ENCODE measurements at places on chromosomes 7 and 10. TPM values are rescaled to one million over a fixed set of nuclear protein-coding genes. Genes with fewer than 3 reads are reported as not detected.

Gene CDHR3
- 5.7 TPM for total RNA-seq

- no peaks in the 10 kb centered on the region for H3K27me3 ChIP-seq
- peaks cover 22% of the 10 kb centered on the region for H3K36me3 ChIP-seq
- DNase-seq = no peak
Measured at GRCh38 chr10:299969-300368, 164.7 kb downstream of the ZMYND11 start.

Gene GPER1
- total RNA-seq = 11.3 TPM

DNA sequence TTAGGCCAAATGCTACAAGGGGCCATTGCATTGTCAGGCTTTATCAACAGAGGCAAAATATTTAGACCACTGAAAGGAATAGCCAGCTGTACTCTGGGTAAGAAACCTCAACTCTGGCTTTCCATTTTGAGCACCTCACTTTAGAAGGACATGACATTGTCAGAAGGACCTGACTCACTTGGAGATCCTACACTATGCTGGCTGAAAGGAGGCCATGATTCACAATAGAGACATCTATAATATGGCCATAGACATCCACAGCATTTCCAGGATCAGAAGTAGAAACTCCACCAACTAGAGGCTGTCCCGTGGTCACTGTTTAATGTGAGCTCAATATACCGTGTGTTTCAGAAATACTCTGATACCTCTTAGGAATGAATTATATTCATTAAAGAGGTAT, 140.9 kb downstream of the BTAF1 start:
- H3K4me1 ChIP-seq = no peaks in the 10 kb centered on the region
- no peaks in the 10 kb centered on the region for H3K27me3 ChIP-seq
- DNase-seq = no peak
- no peak overlapping the region for H3K27ac ChIP-seq
- H3K36me3 ChIP-seq = no peaks in the 10 kb centered on the region

Gene DNAJC12
- 3.2 TPM for total RNA-seq

DNA sequence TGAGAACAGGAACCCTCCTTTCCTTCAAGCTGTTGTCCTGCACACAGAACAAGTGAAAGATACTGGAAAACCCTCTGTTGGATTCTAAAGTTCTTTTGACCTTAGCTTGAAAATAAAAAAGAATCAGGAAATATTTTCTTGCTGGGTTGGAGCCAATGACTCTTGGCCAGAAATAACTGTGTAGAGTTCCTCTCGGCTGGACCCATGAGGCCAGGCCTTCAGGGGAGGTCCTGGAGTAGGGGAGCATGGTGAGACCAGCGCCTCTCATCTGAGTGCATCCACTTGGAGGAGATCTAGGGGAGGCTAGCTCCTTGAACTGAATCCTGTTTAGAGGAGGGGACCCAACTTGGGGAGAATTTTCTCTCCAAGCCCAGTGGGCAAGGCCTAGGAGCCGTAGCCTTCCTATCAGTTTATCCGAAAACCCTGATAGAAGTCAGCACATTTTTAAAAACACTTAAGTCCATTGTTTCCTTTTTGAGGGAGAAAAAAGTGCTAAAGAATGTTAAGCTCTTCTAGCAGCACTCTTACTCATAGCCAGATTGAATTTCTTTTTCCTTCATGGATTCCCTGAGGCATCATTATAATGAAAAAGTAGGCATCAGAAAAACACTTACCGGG, 635.7 kb upstream of the ANKRD30A start:
- H3K27me3 ChIP-seq = no peaks in the 10 kb centered on the region
- H3K27ac ChIP-seq = peak overlapping the region; percentile 87
- peaks cover 11% of the 10 kb centered on the region for H3K4me1 ChIP-seq
- no peak for DNase-seq

GRCh38 chr7:121182902-121183301, 145.9 kb upstream of the WNT16 start:
- no peaks in the 10 kb centered on the region for H3K27me3 ChIP-seq
- no peaks in the 10 kb centered on the region for H3K4me1 ChIP-seq
- H3K4me3 ChIP-seq = no peak overlapping the region
- H3K36me3 ChIP-seq = no peaks in the 10 kb centered on the region

DNA sequence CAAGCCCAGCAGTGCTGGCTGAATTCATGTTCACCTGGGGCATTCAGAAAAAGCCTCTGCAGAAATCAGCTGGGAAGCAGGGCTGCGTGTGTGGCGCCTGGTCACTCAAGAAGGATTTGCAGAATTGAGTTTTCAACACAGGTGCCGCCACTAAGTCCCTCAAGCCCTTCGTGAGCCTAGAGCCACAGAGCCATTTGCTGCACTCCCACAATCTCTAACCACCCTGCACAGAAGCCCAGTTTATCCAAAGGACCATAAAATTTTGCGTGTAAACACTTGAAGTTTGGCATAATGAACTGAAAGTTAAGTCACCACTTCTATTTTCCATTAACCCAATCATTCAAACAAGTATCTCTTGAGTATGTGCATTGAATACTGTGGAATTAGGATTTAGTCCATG, 136.2 kb downstream of the DIP2C start:
- H3K4me3 ChIP-seq = no peak overlapping the region
- no peaks in the 10 kb centered on the region for H3K27me3 ChIP-seq
- peaks cover 3% of the 10 kb centered on the region for H3K4me1 ChIP-seq
- H3K36me3 ChIP-seq = no peaks in the 10 kb centered on the region
- no peak overlapping the region for H3K27ac ChIP-seq
